ENCODE measurements at places on chromosomes 12 and 14.

GRCh38 chr14:64722842-64723447 is 18.7 kb downstream of the PLEKHG3 start:
- ATAC-seq: no peak

DNA sequence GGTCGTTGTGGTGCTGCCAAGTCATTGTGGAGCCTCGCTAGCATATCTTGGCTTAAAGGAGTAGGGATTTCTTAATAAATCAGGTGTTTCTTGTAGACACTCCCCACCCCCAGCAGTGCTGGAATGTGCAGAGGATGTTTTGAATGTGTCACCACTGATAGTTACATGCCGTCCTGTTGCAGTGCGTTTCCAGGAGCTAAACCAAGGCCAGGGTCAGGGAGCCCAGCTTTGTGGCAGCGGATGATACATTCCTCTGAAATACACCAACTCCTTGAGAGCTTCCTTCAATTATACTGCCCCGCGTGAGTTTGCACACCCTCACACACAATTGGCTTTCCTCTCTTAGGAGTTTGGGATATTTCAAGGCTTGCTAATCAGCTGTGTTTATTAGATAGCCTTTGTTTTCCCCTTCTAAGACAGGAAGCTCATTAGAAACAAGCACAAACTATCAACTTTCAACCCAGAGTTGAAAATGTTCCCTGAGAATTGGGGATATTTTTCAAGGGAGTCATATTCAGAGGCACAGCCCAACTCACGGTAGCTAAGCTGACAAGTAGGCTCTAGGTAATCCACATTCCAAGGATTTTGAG is 154.9 kb downstream of the C12orf75 start:
- no peak for ATAC-seq

GRCh38 chr14:99513946-99514551 is 32.8 kb downstream of the CCNK start:
- ATAC-seq: no peak

GRCh38 chr12:6115389-6115788 is 9.1 kb downstream of the VWF start:
- no peak for ATAC-seq

GRCh38 chr14:25929881-25930615 is 667.8 kb downstream of the NOVA1 start:
- ATAC-seq: no peak

DNA sequence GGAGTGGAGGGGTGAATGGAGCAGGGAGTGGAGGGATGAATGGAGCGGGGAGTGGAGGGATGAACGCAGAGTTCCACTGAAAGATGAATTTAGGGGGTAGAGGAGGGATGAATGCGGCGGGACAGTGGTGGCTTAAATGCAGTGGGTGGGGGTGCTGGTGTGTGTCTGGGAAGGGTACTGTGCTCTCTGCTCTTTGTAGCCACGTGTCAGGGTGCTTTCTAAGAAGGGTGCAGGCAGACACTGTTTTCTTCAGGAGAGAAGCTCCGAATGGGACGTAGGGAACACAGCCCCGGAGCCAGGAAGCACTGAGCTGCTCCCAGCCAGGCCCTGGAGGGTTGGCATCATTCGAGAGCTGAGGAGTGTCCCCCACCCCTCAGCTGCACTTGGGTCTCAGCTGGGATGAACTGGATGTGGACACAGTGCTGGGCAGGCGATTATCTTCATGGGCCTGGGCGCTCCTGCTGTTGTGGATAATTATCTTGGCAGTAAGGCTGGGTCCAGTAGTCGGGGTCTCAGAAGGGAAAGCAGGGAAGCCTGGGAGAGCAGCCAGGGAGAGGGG is 9.5 kb upstream of the CEP170B start:
- peak; percentile 6 for ATAC-seq

DNA sequence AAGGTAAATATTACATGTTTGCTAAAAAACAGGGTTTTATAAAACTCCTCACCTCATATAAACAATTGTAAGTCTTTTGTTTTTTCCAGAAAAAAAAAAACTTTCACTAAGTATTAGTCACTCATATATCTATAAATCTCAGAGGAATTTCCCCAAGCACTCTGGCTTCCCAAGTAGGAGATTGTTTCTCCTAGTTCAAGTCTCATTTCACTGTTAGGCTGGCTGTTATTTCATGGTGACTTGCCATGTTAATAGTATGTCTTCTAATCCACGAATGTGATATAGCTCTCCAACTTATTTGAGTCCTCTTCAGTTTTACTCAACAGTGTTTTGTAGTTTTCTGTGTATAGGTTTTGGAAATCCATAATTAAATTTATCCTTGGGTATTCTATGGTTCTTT is 61.6 kb downstream of the CAPZA3 start:
- ATAC-seq: no peak

DNA sequence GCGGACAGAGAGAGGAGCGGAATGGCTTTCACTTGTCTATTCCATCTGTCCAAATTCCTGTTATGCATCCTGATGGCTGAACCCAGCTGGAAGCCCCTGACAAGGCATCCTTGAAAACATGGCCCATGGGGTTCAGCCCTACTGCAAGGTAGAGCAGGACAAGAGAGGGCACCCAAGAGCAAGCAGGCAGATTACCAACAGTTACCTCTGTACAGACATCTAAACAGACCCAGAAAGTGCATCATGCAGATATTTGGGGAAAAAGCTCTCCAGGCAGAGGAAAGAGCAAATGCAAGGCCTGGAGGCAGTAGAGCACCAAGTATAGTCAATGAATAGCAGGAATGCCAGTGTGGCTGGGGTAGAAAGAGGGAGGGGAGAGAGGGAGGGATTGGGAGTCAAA is 407.5 kb downstream of the PCNX1 start:
- no peak for ATAC-seq

DNA sequence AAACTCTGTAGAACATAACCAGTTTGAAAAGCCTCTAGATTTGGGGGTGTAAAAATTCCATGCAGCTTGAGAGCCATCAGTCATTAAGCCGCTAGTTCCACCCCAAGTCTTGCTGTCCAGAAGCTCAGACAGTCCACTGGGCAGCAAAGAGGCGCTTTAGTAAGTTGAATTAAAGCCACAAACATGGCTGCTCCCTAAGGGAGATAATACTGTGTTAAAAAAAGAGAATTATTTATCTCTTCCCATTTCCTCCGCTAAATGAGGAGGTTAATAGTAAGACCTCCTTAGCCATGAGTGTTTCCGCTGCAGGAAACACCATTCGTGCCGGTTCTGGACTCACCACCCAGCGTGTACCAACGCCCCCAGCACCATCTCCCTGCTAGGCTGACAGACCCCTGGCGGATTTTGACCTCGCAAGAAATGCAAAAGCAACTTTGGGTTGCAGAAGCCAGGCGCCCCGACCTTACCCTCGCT is 536 bp downstream of the TM7SF3 start:
- peak; percentile 47 for ATAC-seq

GRCh38 chr12:112599871-112600270 is 181.1 kb downstream of the PTPN11 start:
- no peak for ATAC-seq

DNA sequence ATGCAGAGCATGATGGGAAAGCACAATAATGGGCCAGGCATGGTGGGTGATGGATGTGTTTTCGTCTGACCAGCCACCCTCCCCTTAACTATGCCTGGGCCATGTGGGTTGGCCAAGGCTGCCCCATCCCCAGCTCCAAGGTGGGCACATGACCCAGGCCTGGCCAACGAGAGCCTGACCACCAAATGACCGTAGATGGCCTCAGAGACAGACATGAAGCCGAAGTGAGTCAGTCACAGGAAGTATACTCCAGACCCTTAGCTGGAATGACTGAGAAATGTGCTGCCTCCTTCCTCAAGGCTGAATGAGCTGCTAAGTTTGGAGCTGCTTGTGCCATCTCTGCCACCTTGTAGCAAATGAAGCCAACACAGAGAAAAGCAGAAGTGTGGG is 233.6 kb downstream of the BCL11B start:
- no peak for ATAC-seq

GRCh38 chr12:96427269-96427729 is 27.1 kb upstream of the CDK17 start:
- ATAC-seq: no peak

DNA sequence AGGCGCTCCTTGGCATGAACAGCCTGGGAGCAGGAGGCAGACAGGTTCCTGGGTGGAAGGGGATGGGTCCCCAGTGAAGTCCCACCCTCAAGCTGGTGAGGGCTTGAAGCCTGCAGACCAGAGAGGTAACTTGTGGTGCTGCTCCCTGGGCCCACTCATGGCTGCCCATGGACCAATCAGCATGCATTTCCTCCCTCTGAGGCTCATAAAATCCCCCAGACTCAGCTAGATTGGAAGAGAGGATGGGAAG is 50.2 kb downstream of the A2M start:
- no peak for ATAC-seq

DNA sequence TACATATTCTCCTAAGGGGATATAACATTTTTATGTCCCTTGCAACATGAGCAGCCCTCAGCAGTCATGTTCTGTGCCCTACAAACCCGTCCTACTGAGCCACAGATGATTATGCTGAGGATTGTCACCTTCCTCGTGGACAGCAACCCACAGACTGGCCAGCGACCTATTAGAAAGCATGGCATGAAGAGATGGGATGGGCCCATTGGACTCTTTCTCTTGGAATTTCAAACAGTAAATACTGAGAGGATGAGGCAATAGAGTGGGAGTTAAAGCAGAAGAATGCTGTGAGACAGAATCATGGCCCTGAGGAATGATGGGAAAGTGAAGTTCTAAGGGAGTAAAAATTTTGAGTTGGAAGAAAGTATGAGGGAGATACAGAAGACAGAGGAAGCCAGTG is 149.9 kb upstream of the BTG1 start:
- ATAC-seq: no peak

GRCh38 chr14:61221906-61222305 is 59.2 kb downstream of the TMEM30B start:
- no peak for ATAC-seq

DNA sequence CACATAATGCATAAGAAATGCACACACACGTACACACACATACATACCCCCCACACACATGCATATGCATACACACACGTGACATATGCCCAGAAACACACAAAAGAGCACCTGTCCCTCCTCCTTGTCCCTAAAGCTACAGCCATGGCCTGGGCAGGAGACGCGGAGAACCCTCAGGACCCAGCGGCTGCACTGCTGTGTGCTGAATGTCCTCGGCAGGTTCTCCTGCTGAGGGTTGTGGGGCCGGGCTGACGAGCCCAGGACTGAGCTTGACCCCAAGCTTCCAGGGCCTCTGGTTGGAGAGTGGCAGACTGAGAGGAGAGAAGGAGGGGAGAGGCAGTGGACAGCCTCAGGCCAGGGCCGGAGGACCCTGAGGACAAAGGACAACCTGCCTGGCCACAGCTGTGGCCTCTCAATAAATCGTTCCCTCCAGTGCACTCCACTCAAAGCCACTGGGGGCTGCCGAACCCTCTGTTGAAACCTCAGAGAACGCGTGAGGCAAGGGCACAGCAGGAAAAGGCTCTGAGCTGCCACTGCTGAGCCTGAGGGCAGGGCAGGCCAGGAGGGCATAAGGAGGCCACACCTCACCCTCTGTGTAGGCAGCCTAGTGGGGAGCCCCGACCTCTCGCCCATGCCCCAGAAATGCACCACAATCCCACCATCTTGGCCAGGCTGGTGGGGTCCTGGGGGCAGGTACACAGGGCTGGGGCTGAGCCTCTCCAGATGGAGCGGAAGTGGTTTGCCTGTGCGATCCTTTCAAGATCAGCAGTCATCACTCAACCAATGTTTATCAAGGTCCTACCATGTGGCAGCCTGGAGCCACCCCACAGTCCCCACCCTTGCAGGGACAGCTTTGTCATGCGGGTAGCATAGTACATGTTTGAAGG is 3.1 kb downstream of the CACNA2D4 start:
- ATAC-seq: no peak

DNA sequence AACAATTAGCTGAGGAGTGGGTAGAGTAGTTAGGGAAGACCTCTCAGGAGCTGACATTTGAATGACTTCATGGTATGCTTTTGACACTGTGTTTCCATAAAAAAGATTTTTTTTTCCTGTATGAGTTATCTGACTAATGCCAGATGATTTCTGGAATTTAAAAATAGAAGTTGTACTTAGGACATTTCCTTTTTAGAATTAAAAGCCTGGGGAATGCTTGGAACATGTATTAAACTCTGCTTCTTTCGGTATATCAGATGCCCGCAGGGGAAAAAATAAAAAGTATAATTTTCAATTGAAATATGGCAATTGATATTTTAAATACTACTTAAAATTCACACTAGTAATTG is 41.1 kb downstream of the BRMS1L start:
- ATAC-seq: no peak

- ATAC-seq: no peak
Measured at GRCh38 chr14:61479746-61480502, 158.5 kb downstream of the PRKCH start.
